ENCODE measurements at places on chromosomes 5 and 9. TPM values are rescaled to one million over a fixed set of nuclear protein-coding genes. Genes with fewer than 3 reads are reported as not detected.

EGFLAM gene
- total RNA-seq, result 0.54 TPM

TPRN gene
- 167 TPM for total RNA-seq

IFNB1 gene
- total RNA-seq, result not detected

LHX3 gene
- total RNA-seq, result not detected

PCDHAC2 gene
- total RNA-seq, result 1.7 TPM

RELL2 gene
- 13.2 TPM for total RNA-seq

Data from Peyer's patch (tissue), 4 donors.